ENCODE measurements at places on chromosomes 5 and 9. TPM values are rescaled to one million over a fixed set of nuclear protein-coding genes. Genes with fewer than 3 reads are reported as not detected.

DNA sequence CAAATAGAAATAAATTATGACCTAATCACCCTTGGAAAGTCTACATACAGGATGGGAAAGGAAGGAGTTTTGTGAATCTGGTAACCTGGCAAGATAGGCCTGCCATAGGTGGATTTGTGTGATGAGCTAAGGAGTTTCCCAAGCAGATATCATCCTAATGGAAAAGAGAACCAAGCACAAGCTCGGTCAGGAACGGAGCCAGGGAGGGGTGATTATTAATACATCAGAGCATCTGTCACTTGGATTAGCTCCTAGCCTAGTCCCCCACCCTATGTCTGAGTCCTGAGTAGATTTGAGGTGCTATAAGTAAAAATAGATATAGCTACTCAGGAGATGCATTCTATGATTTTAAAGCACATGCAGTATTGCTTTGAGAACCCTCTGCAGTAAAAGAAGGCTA lies 57.3 kb upstream of the SMARCA2 start:
- DNase-seq, result no peak

- no peak for DNase-seq
These were observed 105.9 kb upstream of the RAI14 start for GRCh38 chr5:34550247-34550646.

DNA sequence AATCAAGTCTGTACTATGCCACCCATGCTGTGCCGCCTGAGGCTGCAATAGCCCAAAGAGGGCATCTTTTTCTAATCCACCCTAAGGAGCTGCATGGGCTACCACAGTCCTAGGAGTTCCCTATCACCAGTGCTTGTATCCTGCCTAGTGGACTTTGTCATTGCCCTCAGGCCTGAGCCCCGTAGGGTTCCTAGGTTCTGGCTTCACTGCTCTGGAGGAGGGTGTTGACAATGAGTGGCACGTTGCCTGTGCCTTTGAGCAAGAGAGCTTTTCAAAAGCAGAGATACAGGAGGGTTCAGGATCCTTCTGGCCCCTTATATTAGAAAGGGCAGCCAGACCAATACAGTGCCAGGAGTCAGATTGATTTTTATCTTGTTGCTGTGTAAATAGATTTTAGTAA lies 93.0 kb downstream of the PRDM6 start:
- no peak for DNase-seq

GRCh38 chr5:132464156-132464939 lies 26.2 kb downstream of the IRF1 start:
- no peak for DNase-seq

DNA sequence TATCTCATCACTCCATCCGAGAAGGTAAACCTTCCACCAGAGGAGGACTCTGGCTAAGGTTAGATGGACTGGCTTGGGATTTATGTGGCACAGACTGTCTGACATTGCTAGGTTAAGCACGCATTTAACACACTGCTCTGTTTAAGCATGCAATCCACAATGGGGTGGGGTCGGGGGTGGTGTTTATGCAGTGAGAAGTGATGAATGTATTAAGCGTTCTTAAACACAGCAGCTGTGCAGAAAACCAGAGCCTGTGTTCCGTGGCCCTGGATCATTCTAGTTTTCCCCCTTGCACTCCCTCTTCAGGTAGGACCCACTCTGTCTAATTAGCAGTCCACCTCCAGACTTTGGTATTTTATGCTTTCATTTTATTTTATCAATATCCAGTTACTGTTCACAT lies 46.4 kb downstream of the STXBP1 start:
- DNase-seq, result no peak

STING1 gene
- 7.1 TPM for total RNA-seq

SLC1A3 gene
- total RNA-seq, result 19.5 TPM
